GM12878 (cell line): ENCODE measurements at places on chromosomes 4 and X.

- no peak for DNase-seq
These were observed 131.6 kb downstream of the EMCN start for GRCh38 chr4:100386270-100386669.

DNA sequence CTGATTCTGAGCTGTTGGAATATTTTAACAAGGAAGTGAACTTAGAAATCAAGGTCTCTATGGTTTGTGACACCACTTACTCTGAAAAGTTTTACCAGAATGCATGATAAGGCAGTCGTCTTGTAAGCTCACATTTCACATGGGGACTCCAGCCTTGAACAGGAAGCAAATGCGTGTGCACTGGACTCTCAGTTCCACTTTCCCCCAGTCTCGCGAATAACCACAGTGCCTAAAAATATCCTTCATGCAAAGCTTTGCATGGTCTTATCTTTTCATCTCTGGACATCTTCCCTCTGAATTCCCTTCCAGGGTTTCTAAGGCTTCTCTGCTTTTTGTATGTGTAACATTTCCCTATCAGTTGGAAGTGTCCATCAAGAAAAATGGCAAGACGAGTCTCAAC, 581.8 kb downstream of the NLGN4X start:
- DNase-seq: peak; percentile 66

GRCh38 chr4:53490965-53491622, 100.2 kb downstream of the LNX1 start:
- no peak for DNase-seq

DNA sequence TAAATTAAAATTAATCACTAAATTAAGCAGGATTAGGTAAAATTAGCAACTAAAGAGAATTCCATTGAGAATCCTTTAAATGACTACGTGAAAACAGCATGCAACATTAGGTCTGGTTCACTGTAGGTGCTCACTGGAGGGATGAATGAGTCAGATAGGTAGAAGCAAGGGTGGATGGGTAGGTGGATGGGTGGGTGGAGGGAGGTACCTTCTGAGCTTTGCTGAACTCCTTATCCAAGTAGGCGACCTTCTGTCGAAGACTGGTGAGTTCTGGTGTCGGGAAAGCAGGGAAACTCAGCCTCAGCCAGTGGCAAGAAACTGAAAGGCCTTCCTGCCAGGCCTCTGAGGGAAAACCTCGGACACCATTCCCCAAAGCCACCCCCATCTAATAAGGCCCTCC, 3.0 kb downstream of the GRIPAP1 start:
- DNase-seq: no peak

GRCh38 chr4:13985837-13986236, 358.3 kb upstream of the BOD1L1 start:
- no peak for DNase-seq

DNA sequence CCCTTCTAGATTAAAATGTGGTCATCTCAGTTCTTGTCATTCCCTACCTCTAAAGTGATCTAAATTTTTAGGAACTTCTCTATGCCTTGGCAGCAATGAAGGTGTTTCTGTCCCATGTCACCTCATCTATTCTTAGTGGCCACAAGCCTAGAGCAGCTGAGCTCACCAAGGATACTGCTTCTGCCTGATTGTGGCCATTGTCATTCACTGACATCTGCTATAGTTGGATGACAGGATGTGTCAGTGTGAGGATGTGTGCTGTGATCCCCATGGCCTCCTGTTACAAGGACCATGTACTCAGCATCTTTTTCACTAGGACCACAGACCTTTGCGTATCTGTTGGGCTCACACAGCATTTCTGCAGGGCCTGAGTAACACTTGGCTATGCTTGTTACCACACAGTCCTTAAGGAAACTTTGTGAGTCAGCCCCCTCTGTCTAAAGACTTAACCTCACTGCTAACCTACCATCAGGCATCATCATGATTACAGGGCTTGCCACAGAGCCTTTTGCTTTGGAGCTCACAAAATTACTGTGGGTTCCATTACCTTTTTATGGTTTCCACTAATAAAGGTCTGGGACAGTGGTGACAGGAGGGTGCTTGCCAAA, 421.0 kb downstream of the ADAM29 start:
- no peak for DNase-seq
